Suprapubic skin (tissue), 4 donors: ENCODE measurements at places on chromosomes 2 and 18. TPM values are rescaled to one million over a fixed set of nuclear protein-coding genes. Genes with fewer than 3 reads are reported as not detected.

DNA sequence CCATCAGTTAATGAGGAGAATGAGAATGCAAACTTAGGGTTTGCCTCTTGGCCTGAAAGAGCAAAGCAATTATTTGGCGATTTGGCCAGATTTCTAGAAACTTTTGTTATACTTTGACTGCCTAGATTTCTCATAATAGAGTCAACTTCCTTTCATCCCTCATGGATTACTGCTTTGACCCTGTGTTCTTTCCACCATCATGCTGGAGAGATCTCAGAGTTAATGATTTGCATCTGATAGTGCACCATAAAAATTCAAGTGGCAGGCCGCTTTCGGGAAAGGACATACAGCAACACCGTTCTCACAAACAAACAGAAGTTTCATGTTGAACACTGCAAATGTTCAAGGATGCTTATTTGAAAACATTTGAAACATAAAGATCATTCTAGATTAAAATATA lies 143.7 kb upstream of the ZFP36L2 start:
- no peaks in the 10 kb centered on the region for H3K36me3 ChIP-seq
- no peak overlapping the region for H3K4me3 ChIP-seq
- H3K4me1 ChIP-seq, result peaks cover 22% of the 10 kb centered on the region
- no peak overlapping the region for H3K27ac ChIP-seq

DNA sequence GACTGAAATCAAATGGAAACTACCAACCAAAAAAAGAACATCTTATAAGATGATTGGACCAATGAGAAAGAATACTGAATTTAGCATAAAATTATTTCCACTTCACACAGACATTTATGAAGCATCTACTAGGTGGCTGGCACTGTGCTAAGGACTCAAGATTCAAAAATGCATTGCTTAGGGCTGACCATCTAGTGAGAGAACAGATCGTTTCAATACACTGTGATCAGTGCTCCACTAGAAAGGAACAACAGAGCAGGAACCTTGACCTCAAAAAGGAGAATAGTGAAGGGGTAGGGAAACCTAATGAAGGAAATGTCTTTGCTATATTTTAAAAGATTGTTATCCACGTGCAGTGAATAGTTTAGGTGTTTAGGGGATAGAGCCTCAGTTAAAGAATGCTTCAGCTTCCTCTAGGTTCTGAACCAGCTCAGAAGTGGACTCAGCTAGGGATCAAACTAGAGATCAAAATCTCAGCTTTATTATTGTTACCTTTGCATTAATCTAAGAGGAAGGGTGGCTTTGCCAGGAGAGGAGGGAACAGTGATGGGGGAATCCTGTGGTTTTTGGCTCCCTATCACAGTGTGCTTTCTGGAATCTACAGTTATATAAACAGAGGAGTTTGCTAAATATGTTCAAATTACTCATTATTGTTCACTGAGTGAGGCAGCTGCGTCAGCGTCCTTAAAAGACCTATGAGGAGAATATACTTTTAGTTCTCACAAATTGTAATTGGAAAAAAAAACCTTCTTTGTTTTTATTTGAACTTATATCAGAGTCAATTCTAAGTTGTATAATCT lies 16.2 kb upstream of the BBS5 start:
- no peak overlapping the region for H3K4me3 ChIP-seq
- no peak for DNase-seq
- H3K27ac ChIP-seq, result no peak overlapping the region

DSEL gene
- 6.0 TPM for total RNA-seq

ERICH2 gene
- total RNA-seq, result not detected
